Ureter (tissue), 1 donor: ENCODE measurements at places on chromosomes 11 and 22. TPM values are rescaled to one million over a fixed set of nuclear protein-coding genes. Genes with fewer than 3 reads are reported as not detected.

Gene DGCR8
- total RNA-seq = 49.0 TPM

Gene PDE2A
- total RNA-seq = 49.6 TPM

Gene FAM181B
- total RNA-seq = 10.4 TPM

GRCh38 chr11:41301023-41301422, 158.4 kb downstream of the LRRC4C start:
- DNase-seq = no peak

- DNase-seq = no peak
Observed at GRCh38 chr11:69660001-69660500, 15.1 kb downstream of the LTO1 start.

DNA sequence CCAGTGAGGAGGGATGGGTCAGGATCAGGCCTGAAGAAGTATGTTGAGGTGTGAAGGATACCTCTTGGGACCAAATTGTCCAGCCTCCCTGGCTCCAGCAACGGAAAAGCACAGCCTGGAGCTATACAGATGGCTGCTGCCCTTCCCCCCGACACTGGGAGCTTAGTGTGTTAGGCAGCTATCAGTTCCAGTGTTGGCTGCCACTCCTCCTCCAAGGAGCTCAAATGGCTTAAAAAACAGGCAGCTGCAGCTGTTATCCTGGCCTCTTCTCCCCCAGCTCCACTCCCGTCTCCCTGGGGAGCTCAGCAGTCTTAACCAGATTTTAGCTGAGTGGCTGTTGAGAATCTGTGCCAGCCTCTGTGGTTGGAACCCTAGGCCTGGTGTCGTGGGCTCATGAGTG, 225.0 kb downstream of the JRKL start:
- no peak for DNase-seq

DNA sequence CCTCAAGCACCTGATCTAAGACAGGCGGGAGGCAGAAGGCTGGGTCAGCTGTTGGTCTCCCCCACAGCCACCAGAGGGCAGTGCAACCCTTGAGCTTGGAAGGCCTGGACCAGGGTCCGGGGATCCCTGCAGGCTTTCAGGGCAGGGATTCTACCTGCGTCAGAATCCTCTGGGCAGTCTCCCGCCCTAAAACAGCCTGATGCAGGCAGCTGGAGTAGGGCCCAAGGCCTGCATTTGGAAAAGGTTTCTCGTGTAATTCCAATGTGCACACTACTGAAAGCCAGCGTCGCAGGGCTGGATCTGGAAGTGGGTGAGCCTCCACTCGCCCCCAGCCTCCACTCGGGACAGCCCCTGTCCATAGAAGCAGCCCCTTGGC, 31.8 kb downstream of the BID start:
- no peak for DNase-seq

DNA sequence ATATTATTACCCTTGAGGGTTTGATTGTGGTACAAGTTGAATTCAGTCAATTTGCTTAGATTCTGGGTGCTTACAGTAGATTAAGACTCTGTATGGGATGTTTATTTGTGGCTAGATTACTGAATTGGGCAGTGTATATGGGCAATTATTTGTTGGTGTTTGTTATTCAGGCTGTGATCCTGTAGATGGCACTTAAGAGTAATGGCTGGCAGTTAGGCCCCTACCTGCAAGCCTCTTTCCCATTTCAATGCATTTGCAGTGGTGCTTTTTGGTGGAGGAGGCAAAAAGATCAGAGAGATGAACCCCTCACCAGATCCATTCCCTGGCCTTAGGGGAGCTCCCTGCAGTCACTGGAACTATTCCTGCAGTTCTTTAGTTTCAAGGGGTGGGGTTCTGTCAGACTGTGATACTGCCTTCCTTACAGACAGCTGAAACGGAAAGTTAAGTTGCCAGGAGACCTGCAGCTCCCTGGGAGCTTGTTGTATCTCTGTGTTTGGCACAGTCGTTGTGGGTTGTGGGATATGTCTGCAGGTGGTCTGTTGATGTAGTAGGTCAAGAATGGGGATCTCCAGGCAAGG, 199.5 kb downstream of the AASDHPPT start:
- DNase-seq = no peak
